ENCODE measurements at places on chromosomes 5 and 9.

- DNase-seq = no peak
These were observed 75.0 kb downstream of the TNC start for GRCh38 chr9:115042781-115043509.

DNA sequence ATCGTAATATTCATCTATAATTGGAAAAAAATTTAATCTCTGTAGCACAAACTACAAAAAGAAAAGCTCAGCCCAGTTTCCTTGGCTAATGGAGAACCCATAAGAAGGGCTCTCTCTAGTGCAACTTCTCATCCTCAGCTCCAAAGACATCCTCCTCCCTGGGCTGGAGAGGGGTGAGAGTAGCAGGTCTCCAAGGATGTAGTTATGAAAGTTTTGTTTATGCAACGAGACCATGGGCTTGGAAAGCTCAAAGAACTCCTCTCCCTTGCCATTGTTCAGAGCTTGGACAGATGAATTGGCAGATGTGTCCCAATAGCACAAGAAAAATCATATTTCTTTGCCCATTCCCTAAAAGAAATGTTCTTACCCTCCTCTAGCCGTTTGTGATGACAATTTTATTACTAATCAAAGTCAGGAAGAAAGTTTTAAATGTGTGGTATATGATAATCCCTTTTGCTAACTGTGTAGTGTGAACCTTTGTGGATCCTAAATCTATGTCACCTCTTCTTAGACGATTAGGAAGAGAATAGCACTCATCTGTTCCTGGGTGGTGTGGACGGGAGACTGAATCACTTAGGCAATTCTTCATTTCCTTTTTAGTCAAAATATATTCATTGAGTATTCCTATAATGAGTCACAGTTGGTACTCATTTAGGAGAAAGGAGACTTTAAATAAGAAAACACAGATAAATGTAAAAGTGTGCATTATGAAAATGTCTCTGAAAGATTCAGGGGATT lies 52.2 kb downstream of the GARNL3 start:
- no peak for DNase-seq

GRCh38 chr9:123517512-123517911 lies 161.5 kb downstream of the CRB2 start:
- no peak for DNase-seq

- DNase-seq = no peak
These were observed 408.4 kb downstream of the CCDC171 start for GRCh38 chr9:15961217-15961616.

GRCh38 chr9:110936719-110937452 lies 101.4 kb downstream of the LPAR1 start:
- no peak for DNase-seq

- DNase-seq = no peak
These were observed 71.5 kb downstream of the MRPS27 start for GRCh38 chr5:72248410-72248981.

- no peak for DNase-seq
These were observed 49.6 kb upstream of the EIF4EBP3 start for GRCh38 chr5:140497897-140498296.

DNA sequence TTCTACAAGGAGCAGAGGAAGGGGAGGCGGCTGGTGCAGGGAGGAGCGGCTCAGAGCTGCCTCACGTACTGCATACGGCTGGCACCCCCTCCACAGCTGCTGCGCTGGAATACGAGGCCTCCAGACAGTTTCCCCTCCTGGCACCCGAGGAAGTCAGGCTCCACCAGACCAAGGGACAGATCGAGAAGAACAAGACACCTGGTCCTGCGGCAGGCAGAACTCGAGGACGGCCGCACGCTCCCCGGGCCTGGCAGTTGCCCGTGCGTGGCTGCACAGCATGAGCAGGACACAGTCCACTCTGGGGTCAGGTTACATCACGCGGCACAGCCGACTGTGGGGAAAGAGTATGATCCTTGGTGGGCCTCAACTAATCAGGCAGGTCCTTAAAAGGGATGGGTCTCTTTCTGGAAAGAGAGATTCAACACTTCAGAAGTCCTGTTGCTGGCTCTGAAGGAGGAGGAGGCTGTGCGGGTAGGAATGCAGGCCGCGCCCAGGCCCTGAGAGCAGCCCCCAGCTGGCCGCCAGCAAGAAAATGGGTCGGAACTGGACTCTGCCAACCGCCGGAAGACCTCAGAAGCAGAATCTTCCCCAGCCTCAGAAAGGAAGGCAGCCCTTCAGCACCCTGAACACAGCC lies 11.6 kb downstream of the UBAC1 start:
- DNase-seq = no peak

DNA sequence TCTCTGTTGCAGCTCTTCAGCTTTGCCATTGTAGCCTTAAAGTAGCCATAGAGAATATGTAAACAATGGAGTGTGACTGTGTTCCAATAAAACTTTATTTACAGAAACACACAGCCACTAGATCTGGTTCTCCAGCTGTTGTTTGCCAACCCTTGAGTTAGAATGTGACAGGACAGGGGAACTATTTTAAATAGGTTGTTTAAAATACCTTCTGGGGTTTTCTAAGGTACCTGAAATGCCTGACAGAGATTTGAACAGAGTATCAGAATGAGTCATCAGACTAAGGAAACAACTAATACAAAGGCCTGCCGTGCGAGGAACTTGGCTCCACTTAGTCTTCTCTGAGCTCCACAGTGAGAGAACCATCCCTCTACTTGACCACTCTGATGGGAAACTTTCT lies 85.4 kb downstream of the HSD17B4 start:
- DNase-seq = no peak

- no peak for DNase-seq
These were observed 392.0 kb downstream of the TMEM161B start for GRCh38 chr5:87876616-87877015.

DNA sequence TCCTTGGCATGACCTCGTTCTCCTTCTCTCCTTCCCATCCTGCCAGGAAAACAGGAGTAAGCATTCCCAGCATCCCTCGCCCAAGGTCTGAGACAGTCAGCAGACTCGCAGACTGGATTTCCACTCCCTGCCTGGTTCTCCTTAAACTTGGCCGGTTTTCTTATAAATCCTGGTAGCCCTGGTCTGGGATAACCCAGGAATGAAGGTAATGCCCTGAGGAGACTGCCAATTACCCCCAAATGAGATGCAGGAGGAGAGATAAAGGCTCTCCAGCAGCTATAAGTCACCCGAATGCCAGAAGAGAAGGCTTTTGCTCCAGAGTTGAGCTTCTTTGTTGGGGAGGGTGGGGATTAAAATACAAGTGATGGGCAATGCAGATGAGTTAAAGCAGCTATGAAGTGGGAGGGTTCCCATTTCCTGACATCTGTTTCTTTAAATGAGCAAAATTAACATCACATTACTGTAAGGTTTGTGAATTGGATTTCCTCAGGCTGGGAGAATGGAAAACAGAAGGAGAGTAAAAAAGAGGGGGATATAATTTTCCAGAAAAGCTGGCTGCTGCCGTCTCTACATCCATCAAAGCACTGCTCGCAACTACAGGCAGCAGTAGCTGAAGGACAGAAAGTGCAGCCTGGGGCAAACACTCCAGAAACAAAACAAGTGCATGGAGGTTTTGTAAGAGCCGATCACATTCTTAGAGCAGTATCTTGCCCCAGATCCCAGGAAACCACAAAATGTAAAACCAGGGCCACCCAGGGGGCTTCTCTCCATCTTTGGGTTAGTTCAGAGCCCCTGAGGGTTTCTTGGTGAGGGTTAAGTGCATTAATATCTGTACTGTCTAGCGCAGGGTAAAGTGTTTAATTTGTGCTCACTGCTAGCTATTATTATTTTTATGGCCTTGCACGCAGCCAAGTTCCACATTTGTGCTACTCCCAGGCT lies 177.6 kb upstream of the PANK3 start:
- no peak for DNase-seq

DNA sequence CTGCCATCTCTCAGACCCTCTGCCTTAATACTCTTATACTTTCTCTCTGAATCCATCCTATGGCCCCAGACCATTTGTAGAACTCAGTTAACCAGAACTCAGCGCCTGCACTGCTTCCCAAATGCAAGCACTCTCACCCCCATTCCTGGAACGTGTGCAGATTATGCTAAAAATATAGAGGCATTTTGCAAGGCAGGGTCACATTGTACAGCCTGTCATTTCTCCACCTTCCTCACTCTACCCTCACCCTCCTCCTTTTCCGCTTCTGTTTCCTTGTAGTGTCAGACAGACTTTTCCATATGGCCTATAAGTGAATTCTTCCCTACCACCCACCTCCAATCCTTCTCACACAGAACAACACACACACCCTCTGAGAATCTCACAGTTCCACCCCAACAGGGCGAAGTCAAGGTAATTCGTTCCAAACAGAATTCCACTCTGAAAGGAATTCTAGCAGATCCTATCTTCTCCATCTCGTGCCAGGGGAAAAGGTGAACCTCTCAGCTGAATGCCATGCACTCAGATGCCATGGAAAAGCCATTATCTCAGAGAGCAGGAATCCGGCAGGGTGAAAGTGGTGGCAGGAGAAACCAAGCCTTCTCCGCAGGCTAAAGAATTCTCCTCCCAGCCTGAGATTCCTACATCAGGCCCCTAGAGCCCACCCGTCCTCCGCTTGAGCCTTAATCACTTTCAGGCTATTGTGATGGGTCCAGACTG lies 25.3 kb downstream of the GGTA1 start:
- DNase-seq = no peak

DNA sequence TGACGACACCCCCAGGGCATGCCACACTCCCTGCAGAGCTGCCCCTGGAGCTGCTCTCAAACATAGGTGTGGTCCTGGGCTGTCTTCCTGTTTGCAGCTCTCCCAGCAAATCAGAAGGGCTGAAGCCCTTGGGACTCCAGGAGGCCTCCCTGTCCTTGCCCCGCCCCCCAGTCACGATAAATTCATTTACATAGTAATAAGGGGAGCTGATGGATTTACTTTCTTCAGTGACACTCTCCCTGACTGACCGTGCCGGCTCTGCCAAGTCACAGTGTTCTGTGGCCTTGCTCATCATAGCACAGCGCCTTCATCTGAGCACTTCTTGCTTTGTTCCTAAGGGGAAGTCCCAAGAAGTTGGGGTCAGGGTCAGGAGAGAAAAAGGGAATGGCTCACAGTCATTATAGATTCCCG lies 121.4 kb downstream of the ENC1 start:
- no peak for DNase-seq

DNA sequence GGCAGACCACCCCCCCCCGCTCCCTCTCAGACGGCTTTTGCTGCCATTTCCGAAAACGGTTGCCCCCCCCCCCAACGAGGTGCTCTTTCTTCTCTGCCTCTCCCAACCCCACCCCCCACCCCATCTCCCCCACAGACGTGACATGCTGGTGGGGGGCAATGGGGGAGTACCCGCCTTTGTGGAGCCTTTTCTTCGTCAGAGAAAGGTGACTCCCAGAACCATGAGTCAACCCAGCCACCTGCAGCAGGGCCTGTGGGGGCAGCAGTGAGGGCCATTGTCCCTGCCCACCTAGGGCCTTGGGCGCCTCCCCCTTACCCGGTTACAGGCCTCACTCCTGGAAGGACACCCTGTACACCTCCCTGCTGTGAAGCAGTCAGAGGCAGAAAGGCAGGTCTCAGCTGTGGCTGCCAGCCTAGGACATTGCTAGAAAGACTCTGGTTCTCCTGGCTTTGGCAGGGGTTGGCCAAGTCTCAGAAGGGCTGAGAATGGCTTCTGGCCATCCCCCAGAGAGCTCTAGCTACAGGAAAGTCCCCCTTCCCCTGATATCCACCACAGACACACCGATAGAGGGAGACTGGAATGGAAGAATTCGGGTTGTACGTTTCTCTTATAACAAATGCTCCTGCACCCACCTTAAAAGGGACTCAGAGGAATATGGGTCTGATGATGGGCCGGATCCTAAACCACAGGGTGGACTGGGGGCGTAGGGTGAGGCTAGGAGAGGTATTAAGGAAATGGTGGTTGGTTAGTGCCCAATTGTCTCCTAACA lies 2.2 kb downstream of the DNAJB5 start:
- no peak for DNase-seq

- no peak for DNase-seq
These were observed 137.4 kb downstream of the SCAMP1 start for GRCh38 chr5:78497573-78498533.

DNA sequence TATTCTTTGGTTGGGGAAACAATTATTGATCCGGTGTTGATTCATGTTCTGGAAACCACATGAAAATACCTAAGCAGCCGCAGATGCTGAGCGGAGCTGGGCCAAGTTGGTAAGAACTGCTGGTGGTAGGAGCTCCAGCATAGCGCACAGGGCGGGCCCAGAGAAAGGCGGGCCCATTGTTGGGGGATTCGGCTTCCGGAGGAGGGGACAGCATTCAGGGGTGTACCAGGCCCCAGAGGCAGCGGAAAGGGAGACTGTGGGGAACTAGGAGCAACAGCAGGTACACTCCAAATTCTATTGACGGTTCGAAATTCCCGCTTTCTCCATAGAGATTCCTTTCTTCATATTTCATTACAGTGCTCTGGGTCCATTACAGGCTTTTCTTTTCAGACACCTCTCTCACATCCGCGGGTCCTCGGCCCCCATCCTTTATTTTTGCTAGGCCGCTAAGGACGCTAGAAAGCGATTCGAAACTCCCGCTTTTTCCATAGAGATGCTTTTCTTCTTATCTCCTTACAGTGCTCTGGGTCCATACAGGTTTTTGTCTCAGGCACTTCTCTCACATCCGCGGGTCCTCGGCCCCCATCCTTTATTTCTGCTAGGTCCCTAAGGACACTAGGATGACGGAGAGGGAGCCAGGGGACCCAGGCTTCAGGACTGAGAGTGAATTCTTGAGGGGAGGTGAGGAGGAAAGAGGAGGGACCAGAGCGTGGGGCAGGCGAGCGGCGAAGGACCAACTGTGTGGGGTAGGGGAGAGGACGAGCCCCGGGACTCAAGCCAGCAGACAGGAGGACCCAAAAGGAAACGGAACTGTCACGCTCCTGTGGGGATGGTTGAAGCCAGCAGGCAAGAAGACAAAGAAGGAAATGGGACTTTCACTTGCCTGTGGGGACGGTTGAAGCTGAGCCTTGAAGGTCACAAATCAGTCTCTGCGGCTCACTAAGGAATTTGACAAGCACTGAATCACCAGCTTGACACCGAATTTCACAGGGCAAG lies at the start of gene CCDC152:
Gene CCDC152 (plus strand): TSS at position 213 of the 996 bp plus-strand sequence. CDS start 2,304 bp downstream, outside the sequence.
- peak; percentile 16 for DNase-seq

GRCh38 chr9:15293804-15294316 lies 13.2 kb downstream of the TTC39B start:
- DNase-seq = no peak

DNA sequence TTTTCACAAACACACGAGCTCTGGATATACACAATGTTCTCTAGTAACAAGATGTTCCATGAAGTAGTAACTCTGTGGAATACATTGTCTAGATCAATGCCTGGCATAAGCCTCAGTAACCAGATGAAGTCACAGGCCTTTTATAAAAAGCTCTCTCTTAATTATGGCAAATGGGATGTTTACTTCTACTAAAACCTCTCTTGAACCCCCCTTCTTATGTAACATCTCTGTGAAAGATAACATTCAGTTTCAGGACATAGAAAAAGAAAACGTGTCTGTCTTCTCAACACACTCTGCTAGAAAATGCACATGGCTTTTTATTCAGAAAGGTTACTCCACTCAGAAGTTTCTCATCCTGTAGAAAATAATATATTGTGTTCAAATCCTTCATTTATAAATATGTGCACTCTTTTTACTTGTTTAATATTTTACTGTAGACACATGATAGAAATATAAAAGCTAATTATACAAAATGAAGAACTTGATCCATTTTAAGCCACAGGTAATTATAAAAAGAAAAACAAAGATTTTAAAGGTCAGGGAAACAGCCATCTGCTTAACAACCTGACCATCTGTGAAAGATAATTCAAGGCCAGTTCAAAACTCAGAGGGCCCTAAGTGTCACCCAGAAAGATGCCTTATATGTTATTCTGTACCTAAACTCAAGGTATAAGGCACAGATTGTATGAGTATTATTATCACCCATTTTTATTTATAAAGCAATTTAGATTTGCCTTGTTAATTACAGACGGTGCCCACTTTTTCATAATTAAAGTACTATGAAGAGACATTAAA lies 812.0 kb downstream of the CDH18 start:
- DNase-seq = no peak

Measured in stimulated activated CD8-positive, alpha-beta memory T cell treated with anti-CD3 and anti-CD28 coated beads, Interleukin-4, amount 100 ng/mL, for 1 hour (primary cell).